ENCODE measurements at places on chromosomes 2 and 18. TPM values are rescaled to one million over a fixed set of nuclear protein-coding genes. Genes with fewer than 3 reads are reported as not detected.

SIX3 gene
- 0.41 TPM for total RNA-seq

ZAP70 gene
- total RNA-seq: not detected

POTEF gene
- total RNA-seq: not detected

CPLX4 gene
- total RNA-seq: not detected

MAP2 gene
- total RNA-seq: 0.28 TPM

LRRTM1 gene
- total RNA-seq: not detected

SERPINB11 gene
- not detected for total RNA-seq

EML6 gene
- total RNA-seq: 1.8 TPM

CHRNA1 gene
- not detected for total RNA-seq
